Fibroblast of skin of right quadriceps (primary cell): ENCODE measurements at places on chromosomes 7 and 10.

- DNase-seq = no peak
Observed at GRCh38 chr7:140484479-140484878, 5.2 kb upstream of the MKRN1 start.

DNA sequence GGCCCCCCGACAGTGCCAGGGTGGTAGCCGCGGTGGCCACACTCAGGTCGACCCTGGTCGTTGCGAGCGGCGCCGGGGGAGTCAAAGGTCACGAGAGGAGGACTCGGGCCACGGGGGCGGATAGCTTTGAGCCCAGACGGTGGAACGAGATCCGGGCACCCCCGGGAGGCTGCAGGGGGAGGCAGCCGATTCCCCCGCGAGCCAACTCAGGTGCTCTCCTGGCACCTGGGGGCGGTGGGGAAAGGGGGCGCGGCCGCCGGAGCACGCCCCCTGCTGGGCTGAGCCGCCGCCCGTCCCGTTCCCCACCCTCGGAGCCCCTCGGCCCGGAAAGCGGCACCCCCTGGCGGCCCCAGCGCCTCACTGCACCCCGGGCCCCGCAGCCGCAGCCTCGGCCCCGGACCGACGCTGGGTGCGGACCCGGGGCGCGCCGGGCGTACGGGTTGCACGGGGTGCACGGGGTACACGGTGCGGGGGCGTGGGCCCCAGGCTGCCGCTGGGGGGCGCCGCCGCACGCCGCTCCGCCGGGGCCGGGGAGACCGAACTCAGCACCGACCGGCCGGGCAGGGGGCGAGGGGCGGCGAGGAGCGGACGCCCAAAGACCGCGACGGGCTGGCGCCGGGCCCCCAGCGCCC lies 521 bp upstream of the NYAP1 start:
- peak; percentile 64 for DNase-seq

- DNase-seq = peak; percentile 90
Observed at GRCh38 chr10:110426294-110427181, 71.2 kb upstream of the DUSP5 start.

DNA sequence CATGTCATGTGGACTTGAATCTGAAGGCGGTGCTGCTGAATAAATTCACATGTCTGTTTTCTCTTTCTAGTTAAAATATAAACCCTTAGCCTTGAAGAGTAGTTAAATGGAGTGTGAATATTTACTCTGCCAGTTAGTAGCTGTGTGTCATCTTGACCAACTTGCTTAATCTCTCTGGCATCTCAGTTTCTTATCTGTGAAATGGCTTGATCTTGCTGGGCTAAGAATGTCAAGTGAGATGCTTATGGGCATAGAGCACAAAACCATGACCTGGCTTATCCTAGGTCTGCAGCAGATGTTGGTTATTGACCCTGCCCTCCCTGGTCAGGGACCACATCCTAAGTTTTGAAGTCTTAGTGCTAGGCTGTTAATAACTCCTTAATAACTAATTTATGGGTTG lies 16.6 kb downstream of the ARID5B start:
- DNase-seq = no peak

DNA sequence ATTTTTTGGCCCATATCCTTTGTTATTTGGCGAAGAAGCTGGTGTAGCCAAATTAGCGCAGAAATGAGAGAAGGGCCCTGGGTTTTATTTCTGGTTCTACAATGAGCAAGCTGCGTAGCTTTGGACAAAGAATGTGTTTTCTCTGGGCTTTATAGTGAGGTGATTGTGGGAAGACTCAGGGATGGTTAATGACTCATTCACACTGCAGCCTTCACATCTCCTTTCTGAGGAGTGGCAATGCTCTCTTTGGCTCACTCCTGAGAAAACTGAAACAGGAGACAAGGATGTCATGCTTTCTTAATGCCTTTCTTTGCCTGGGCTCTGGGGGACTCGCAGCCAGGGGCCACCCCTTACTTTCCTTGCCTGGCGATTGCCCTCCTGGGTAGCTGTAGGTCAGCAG lies 271.0 kb upstream of the PODXL start:
- no peak for DNase-seq
